ENCODE measurements at places on chromosomes 7 and 10.

DNA sequence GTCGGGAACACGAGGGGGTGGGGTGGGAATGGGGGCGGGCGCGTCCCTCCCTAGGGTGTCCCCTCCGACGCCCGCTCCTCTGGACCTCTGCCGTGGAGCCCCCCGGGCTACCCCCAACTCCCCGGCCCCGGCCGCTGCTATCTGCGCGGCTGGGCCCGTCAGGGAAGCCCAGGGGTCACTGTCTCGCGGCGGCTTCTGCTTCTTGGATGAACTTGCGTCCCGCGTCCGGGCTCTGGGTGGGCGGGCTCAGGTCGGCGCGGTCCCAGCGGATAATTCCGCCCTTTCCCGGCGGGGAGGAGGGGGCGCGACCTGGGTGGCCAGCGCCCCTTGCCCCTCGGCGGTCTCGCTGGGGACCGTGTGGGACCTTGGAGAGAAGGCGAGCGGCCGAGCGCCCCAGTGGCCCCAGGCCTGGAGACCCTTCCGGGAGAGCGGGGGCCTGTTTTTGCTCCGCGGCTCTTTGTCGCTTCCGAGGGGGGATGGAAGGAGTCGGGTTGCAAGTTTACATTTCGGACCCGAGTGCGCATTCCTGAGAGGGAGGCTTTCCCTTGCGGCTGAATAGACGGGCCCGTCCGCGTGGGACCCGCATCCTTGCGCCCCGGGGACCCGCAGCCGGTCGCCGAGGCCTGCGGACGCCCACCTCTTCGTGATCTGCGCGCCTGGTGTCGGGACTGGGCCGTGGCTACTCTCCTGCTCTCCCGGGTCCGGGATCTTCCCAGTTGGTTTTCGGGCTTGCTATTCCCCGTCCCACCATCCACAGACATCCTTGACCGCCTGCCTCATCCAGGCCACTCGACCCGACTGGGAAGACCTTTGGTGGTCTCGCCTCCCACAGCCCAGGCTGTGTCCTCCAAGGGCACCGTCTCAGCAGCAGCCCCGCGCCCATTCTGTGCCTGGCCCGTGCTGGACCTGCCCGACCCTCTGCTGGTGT, 812 bp downstream of the DOCK1 start:
- no peak for DNase-seq

GRCh38 chr10:68403701-68404100, 3.4 kb downstream of the RUFY2 start:
- no peak for DNase-seq

- no peak for DNase-seq
Measured at GRCh38 chr7:158235862-158236261, 351.8 kb downstream of the PTPRN2 start.

- DNase-seq = no peak
Measured at GRCh38 chr10:98367604-98368451, 47.2 kb downstream of the PYROXD2 start.

GRCh38 chr10:128024426-128024825, 101.8 kb downstream of the MKI67 start:
- DNase-seq = no peak

DNA sequence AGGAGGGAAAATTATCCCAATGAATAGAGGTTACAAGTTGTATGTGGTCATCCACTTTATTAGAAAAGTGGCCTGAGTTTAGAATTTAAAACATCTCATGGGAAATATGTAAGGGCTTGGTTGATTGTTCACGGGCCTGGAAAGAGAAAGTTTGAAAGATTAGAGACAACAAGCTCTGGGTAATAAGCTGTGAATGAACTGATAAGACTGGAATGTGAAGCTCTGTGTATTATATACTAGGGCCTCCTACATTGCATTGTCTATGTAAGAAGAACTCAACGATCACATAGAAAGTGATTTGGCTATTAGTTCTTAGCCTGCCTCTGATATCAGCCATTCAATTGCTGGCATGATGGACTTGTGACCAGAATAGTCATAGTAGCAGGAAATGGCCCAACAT, 199.2 kb upstream of the MAGI2 start:
- no peak for DNase-seq

- no peak for DNase-seq
Measured at GRCh38 chr7:106279425-106280197, 5.2 kb downstream of the NAMPT start.

DNA sequence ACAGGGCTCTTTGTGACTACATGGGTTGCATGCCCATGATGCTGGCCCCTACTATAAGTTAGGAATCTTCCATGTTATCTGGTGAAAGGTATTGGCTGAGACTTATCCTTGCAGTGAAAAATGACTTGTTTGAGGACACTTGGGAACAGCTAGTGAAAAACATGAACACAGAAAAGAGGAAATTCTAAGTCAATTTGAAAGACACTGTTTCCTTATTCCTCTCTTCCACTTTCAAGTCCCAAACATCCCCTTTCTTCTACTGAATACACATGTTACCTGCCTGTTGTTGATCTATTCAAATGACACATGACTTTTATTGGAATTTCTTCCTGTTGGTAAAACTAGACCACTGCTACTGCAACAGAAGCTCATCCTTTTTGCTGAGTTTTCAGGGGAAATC, 29.5 kb upstream of the PRKCQ start:
- DNase-seq = no peak

DNA sequence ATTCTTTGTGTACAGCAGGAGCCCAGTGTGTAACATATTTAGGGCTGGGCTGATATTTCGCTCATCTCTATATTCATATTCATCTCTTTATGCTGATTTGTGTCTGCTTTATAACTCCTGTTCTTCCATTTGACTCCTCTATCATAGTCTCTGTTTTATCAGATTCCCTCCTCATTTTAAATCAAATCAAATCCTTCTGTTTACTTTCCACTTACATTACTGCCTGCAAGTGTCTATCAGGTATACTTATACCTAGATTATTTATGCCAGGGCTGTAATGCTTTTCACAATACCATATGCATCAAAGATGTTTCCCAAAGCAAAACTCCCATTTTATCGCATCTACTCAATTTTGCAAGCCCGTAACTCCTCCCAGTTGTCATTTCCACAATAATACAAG, 990.7 kb downstream of the SORCS1 start:
- no peak for DNase-seq
